Body of pancreas (tissue), 4 donors: ENCODE measurements at places on chromosomes 2 and 18.

GRCh38 chr2:237459226-237459625 lies 27.8 kb upstream of the MLPH start:
- DNase-seq, result no peak

DNA sequence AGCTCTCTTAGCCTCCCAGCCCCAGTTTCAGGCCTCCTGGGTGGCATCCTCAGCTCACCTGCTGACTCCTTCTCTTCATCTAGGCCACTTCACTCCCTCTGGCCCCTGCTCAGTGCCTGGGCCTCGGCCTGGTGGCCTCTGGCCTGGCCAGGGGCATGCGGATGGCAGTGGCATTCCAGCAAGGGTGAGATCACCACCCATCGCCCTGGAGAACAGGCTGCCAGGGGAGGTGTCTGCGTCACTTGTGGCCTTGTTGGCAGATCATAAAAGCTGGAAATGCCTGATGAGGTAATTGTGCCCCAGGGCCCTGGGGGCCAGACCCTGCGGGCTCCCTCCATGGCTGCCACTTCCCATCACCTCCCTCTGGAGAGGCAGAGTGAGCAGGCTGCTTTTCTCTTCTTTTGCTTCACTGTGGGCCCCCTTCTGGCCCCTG lies 72.5 kb upstream of the SMAD2 start:
- peak; percentile 81 for DNase-seq

DNA sequence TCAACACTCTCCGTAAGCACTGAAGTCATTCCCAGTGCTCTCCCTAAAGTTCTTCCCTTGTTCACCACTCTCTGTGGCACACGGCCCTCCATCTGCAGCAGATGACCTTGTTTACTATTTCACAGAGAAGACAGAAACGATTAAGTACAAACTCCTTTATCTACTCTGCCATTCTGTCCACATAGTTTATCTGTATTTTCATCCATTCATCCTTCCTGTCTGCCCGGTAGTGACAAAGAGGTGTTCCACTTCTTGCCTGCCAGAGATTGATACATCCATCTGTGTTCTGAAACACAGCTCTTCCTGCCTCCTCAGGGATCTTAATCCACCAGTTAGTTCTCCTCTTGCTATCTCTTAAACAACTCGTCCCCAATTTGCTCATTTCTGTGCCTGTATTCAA lies 77.9 kb upstream of the CD226 start:
- DNase-seq, result no peak

- DNase-seq, result peak; percentile 7
These were observed 374.4 kb downstream of the MTX2 start for GRCh38 chr2:176643646-176644045.

- DNase-seq, result no peak
These were observed 171.8 kb upstream of the SPRED2 start for GRCh38 chr2:65604246-65604645.

DNA sequence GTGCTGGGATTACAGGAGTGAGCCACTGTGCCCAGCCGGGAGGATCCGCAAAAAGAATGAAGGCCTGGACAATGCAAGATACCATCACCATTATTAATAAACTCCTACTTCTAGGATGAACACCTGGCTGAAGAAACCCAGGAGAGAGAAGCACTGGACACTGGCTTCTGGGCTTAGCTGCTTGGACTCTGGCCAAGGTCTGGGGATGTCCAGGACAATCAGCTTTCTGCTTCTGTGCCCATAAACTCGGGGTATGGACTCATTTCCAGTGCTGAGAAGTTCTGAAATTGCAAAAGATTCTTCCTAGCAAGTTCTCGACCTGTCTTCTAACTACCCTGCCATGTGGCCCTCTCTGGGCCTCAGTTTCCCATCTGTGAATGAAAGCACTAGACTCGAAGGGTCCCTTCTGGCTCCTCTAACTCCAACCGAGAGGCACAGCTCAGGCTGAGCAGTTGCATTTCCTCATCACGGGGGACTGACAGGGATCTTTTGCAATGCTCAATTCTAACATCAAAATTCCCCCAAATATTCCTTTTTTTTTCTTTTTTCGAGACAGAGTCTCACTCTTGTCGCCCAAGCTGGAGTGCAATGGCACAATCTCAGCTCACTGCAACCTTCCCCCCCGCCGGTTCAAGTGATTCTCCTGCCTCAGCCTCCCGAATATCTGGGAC lies 2.4 kb upstream of the SH2D6 start:
- DNase-seq, result no peak

DNA sequence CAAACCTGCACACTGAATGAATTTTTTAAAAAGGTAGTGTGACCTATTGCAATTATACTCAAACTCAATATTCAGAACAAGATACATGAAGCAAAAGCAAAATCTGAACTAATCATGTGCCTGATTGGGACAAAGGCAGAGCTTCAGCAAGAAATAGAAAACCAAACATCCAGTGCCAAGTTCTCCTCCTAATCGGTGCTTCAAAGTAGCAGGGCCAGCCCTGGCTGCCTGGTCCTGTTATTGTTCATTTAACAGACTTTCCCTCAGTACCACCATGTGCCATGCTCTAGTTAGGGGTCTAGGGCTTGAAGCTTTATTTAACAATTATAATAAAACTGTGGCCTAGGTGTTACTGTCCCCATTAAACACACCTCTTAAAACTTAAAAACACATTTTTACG lies 281.5 kb upstream of the PXDN start:
- no peak for DNase-seq

- peak; percentile 61 for DNase-seq
These were observed 24.5 kb upstream of the LPIN2 start for GRCh38 chr18:3037423-3037915.

- DNase-seq, result no peak
These were observed 453.4 kb downstream of the TGIF1 start for GRCh38 chr18:3903337-3903736.

- DNase-seq, result no peak
These were observed 121.8 kb downstream of the CERS6 start for GRCh38 chr2:168577885-168578284.

DNA sequence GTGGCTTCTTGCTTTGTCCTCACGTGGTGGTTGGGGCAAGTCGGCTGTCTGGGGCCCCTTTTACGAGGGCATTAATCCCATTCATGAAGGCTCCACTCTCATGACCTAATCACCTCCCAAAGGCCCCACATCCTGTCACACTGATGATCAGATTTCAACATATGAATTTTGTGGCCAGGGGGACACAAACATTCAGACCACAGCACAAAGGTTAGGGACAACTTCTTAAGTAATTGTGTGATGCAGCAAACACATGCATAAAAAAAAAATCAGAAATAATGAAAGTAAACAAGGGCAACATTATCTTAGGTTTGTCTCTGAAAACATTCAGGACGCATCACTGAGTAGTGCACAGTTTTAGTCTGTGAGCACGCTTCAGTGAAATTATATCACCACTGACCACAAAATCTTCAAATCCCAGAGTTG lies 54.2 kb upstream of the FRZB start:
- DNase-seq, result no peak

DNA sequence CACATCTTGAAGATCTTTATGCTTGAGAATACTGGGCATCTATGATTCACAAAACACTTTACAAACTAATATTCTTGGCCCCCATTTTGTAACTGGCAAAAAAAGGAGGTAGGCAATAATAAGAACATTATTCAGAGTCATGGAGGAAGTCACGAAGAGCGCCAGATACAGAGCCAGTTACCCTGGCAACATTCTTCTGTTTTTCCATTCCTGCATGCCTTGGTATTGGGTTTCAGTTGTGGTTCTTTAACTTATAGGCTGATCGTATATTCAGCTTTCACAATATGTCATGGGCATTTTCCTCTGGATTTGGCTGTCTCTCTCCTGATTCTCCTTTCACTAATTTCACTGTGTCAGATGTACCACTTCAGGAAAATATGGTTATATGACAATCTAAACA lies 234.7 kb downstream of the HRH4 start:
- no peak for DNase-seq

- DNase-seq, result no peak
These were observed 37.6 kb downstream of the MAP4K4 start for GRCh38 chr2:101735166-101735533.

DNA sequence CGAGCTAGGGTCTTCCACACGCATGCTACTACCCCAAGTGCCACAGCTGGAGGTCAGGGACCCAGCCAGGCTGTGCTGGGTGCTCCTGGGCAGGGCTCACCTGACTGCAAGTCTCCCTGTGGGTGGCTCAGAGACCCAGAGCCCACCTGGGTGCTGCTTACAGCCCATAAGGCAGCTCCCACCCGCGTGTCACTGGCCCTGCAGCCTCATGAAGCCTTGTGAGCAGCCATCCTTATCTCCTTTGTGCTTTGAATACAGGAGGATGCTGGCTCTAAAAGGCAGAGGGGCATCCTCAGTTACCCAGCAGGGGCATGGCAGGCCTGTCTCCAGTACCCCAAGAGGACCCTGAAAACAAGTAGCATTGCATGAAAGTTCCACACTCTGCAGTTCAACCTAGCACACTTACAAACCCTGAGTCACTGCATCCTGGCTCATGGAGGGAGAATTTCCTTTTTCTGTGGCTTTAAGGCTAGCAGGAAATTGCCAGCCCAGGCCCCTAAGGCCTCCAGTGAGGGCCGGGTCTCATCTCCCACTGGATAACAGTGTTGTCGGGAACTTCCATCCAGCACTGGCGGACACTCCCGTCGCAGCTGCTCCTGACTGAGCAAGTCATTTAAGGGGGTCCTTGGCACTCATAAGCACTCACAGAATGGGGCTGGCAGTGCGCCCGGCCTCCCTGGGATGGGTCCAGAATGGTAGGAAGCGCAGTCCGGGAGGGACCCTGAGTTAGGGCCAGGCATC lies 137.1 kb downstream of the RPIA start:
- no peak for DNase-seq

GRCh38 chr18:54611816-54612215 lies 20.8 kb downstream of the DYNAP start:
- DNase-seq, result no peak

GRCh38 chr18:45103319-45104048 lies 422.8 kb downstream of the SETBP1 start:
- DNase-seq, result no peak

- no peak for DNase-seq
These were observed 105.3 kb downstream of the SMIM21 start for GRCh38 chr18:75322206-75322605.

GRCh38 chr18:10228326-10228725 lies 226.1 kb upstream of the APCDD1 start:
- no peak for DNase-seq

GRCh38 chr18:11027862-11028261 lies 121.5 kb downstream of the PIEZO2 start:
- no peak for DNase-seq

GRCh38 chr2:195495351-195495750 lies 161.7 kb upstream of the SLC39A10 start:
- DNase-seq, result no peak
